ENCODE measurements at places on chromosomes 5 and 9.

GRCh38 chr5:42555797-42556196 is 132.6 kb downstream of the GHR start:
- DNase-seq: no peak

DNA sequence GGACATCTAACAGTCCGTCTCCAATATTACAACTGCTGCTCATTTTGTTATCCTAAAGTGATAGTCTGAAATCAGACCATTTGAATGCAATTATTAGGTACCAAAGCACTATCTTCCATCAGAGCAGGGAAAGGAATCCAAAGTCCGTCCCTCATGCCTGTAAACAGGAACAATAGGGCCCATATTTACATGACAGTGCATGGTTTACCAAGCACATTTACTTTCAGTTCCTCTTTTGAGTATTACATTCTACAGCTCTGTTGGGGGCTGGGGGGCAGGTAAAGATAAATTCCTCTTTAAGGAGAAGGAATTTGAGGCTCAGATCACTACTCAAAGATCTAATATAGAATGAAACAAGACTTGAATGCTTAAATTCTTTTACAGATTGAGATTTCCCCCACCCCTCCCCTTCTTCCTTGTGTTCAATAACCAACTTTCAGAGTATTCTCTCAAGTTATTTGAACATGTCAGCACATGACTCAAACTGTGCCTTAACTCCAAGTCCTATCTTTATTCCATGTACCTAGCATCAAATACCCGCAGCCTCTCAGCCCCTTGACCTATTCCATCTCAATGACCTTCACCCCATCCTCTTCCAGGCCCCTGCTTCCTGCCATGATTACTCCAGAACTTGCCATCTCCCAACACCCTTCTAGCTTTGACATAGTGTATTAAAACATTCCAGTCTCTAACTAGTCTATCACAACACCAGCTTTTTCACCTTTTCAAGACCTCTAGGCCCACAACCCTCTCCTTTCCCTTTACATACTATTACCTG is 71.0 kb downstream of the BRINP1 start:
- no peak for DNase-seq

DNA sequence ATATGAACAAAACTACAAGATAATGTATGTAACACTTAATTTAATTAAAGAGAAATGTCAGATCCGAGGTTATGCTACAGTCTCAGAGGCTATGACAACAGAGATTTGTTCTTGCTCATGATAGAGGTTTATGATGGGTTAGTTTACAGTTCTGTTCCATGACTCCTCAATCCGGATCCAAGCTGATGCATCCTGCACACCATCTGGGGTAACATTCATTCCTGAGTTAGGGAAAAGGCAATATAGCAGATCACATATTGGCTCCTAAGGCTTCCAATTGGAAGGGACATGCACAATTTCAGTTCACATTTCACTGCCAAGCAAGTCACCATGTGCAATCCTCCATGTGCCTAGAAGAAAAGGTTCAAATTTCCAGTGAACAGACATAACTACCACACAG is 40.4 kb downstream of the ABLIM3 start:
- DNase-seq: no peak

DNA sequence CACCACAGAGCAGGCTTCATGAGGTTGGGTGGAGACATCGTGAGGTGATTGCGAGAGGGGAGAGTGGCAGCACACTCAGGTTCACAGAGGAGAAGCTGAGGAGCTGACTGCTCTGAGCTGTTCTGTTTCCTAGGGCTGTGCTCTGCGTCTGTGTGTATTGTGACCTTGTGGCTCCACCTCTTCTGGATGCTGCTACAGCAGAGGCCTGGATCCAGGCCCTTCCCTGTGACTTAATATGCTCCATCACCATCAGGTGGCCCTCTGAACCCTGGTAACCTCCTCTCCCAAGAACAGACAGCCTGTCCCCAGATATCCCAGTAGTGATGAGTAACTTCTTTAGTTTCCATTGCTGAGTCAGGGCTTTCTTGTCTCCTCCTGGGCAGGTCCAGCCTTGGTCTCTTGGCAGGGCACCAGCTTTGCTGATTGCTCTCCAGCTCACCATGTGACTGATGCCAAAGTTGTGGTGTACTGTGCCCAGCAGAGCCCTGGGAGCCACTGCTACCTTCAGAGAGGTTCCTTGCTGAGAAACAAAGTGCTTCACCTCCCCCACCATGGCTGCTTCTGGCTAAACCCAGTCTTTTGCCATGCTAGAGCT is 212.8 kb upstream of the CHD1 start:
- no peak for DNase-seq

GRCh38 chr5:54445691-54446378 is 9.7 kb upstream of the HSPB3 start:
- no peak for DNase-seq

DNA sequence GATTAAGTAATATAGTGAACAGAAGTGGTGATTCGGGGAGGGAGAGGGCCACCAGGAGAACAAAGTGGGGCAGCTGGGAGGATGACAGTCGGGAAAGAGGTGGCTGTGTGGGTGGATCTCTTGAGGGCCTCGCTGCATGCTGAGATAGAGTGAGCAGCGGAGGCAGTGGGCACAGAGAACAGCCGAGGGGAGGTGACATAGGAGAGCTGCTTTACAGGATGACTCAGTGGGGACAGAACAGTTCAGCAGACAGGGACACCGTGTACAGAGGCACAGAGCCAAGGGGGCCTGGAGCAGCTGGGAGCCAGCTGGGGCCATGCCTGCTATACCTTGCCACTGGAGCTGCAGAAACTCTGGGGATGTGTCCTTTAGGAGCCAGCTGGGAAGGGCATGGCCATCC is 273.9 kb downstream of the GADD45G start:
- DNase-seq: no peak

DNA sequence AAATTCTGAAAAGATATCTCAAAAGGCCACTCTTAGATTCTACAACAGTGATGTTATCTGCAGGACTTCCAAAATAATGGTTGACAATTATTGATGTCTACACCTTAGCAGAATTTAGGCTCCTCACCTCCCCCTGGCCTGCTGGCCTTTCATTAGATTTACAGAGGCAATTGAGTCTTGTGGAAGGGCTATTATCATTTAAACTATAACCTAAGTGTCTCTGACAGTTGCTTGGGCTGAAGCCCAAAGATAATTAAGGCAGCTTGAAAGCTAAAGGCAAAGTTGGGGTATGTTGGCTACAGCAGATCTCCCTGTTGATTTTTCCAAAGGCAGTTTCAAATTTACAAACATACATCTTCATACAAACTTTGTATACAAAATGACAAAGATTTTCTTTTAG is 912.3 kb downstream of the TAF11L14 start:
- no peak for DNase-seq

- no peak for DNase-seq
These were observed 35.1 kb downstream of the TTLL11 start for GRCh38 chr9:122058051-122058450.

DNA sequence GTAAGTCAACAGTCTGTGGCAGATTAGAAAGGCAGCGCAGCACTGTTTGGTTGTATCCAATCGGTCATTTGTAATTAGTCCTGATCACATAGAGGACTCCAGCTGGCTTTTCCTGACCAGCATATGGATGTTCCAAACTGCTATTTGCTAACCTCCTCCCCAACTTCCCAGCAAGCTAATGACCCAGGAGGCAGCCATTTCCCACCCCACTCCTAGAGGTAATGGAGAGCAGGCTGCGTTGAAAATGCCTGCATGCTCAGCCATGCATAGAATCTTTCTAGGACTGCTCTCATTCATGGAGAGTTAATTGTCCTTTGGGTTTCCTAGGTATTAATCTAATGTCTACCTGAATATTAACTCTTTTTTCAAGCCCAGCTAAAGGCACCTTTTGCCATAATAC is 850.6 kb upstream of the WWC1 start:
- no peak for DNase-seq

GRCh38 chr9:7912037-7912535 is 112.5 kb upstream of the DMAC1 start:
- DNase-seq: no peak

GRCh38 chr5:2866662-2867372 is 115.3 kb upstream of the IRX2 start:
- no peak for DNase-seq

DNA sequence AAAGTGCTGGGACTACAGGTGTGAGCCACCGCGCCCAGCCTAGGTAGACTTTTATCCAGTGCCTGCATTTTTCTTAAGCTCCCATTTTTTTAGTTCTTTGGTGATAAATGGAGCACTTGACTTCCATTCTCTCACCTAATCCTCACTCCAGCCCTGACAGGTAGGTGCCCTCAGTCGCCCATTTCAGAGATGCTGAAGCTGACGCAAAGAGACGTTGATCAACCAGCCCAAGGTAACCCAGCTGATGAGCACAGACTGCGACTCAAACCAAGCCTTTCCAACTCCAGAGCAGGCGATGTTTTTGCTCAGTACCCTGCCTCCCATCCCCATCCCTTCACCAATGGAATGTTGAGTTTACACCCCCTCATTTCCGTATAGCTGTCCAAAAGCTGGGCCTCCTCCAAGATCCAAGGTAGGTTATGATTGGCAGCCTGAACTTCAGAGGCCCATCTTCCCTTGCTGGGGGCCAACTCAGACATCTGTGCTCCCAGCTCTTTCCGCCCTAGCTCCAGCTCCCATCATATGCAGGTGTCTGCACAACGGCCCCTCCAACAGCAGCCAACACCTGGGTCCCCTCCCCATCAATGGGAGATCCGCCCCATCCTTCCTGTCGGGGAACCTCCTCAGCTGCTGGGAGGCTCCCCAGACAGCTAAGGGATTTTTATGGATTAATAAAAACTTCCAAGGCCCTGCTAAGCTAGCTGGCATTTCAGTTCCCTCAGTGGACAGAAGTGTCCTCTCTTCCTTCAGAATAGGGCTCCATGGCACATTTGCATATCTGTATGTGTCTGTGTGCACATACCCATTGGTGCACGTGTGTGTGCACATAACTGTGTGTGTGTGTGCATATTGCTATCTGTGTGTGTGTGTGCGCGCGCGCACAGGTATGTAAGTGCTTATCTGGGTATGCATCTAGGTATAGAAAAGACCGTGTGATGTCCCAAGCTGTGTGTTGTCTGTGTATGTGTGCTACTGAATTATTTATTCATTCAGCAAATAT is 39.3 kb upstream of the VDAC1 start:
- DNase-seq: no peak

- DNase-seq: no peak
These were observed 19.1 kb upstream of the KIF12 start for GRCh38 chr9:114117996-114118830.

DNA sequence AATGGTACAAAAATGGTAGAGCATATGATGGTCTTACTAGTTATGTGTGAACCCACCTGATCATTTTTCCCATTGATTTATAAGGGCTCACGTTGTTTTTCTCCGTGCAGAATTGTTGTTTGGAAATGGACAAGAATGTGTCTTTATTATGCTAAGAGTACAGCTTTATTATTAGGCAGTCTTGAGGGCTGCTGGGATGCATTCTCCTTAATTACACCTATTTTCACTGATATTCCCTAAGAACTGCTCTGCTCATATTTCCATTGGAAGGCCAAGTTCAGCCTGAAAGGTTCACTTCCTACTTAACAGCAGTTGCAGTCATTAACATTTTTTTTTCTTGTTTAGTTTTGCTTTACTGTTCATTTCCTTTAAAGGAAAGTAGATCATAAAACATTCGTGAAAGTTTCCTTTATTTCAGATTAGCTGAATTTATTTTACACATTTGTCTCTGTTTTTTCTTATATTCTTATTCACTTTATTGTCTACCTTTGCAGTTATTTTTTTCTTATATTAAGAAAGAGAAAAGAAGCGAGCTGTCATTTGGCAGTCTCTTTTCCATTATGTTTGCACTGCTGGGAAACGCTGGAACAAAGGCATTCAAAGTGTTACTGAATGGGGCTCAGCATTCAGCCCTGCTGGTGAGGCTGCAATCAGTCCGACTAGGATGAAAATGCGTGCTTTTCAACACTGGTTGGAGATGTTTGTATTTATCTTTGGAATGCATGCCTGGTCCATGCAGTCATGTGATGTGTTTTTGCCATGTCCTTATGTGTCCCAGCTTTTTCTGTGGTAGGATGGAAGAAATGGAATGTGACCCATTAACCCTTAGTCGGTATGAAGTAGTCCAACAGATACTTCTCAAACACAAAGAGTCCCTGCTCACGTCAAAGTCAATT is 602.7 kb upstream of the ZNF608 start:
- DNase-seq: no peak

DNA sequence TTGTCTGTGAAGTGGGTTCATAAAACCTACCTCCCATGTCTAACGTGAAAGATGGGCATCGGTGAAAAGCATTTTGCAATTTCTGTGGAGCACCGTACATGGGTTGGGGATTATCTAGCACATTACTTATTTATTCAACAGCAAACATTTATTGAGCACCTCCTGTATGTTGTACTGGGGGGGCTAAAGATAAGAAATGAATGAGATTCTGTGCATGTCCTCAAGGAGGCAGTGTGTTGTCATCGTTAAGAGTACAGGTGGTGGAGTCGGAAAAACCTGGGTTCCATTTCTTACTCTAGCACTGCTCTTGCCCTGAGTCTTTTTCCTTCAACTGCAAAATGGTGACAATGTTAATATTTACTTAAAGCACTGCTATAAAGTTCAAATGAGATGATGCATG is 30.4 kb upstream of the DENND1A start:
- DNase-seq: no peak

DNA sequence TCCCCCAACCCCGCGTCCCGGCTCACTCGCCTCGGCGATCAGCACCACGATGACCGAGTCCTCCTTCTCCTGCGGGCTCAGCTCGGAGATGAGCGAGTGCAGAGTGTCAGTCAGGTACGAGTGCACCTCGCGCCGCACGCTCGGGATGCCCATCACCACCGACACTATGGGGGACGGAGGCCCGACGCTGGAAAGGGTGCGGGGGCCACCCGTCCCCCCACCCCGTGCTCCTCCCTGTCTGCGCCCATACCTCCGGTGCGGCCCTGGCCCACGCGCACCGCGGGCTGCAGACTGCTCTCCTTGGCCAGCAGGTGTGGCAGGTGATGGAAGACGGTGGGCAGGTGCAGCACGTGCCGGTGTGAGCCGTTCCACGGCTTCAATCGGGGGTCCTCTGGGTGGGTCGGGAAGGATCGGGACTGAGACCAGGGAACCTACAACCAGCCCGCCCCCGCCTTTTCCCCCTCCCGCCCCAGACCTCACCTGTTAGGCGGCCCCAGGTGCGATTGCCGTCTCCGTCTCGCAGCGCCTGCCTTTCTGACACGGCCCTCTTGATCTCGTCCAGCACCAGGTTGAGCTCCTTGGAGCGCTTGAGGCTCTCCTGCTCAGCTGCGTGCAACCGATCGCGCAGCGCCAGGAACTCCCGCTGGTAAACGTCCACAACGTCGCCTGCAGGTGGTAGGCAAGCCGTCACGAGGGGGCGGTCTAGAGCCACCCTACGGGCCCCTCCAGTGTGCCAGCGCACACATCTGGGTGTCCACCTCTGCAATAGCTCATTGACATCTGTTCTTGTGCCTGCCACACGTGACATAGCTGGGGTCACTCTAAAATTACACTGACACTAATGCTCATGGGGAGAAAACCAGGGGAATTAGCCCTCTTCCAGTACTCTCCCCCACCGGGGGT is 5.1 kb downstream of the MGAT4B start:
- peak; percentile 88 for DNase-seq

DNA sequence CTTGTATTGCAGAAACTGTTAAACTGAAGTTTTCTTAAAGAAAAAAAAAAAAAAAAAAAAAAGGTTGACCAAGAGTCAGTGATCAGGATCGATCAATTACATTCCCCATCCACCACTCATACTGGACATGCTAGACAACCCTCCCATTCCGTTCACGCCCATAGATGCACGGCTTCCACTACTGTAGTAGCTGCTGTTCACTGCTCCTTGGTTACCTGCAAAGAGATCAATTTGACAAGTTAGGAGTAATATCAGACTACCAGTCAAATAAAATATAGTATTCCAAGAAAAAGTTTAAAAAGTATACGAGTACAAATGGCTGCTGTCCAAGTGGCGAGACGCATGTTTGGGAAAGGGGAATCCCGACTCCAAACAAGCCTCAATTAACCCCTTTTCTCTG is 8.7 kb downstream of the HNRNPH1 start:
- DNase-seq: no peak

Data from activated CD4-positive, alpha-beta T cell treated with anti-CD3 and anti-CD28 coated beads, Interleukin-2, Interleukin-6, amounts not matched to agents 100 ng/mL and 50 ng/mL, durations not matched to agents 16 hours and 8 hours (primary cell).